Activated naive CD4-positive, alpha-beta T cell treated with anti-CD3 and anti-CD28 coated beads for 36 hours (primary cell): ENCODE measurements at places on chromosomes 12 and 14. TPM values are rescaled to one million over a fixed set of nuclear protein-coding genes. Genes with fewer than 3 reads are reported as not detected.

The MIP gene
- total RNA-seq, result not detected

- H3K27me3 ChIP-seq, result no peaks in the 10 kb centered on the region
- no peak for DNase-seq
- H3K4me3 ChIP-seq, result no peak overlapping the region
- H3K36me3 ChIP-seq, result no peaks in the 10 kb centered on the region
Measured at GRCh38 chr14:36194663-36195062, 18.1 kb upstream of the PTCSC3 start.

DNA sequence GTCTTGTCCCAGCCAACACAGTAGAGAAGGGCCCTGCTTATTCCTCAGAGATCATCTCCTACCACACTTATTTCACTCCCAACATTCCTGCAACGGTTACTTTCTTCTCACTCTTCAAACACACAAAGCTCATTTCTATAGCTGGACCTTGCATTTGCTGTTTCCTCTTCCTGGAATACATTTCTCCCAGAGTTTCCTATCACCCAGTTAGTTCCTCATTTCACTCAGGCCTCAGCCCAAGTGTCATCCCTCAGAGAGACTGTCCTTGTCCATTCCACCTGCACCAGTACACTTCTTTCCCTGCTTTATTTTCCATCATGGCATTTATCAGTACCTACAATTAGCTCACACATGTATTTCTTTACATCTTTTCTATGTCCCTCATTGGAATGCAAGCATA is 14.7 kb upstream of the STK38L start:
- H3K4me1 ChIP-seq, result no peaks in the 10 kb centered on the region
- DNase-seq, result no peak
- no peaks in the 10 kb centered on the region for H3K36me3 ChIP-seq
- no peak overlapping the region for H3K27ac ChIP-seq
- H3K4me3 ChIP-seq, result no peak overlapping the region

- H3K27ac ChIP-seq, result no peak overlapping the region
- no peak for DNase-seq
- no peak overlapping the region for H3K4me3 ChIP-seq
- no peaks in the 10 kb centered on the region for H3K4me1 ChIP-seq
- no peaks in the 10 kb centered on the region for H3K27me3 ChIP-seq
Measured at GRCh38 chr12:43148691-43149090, 403.3 kb downstream of the ADAMTS20 start.

DNA sequence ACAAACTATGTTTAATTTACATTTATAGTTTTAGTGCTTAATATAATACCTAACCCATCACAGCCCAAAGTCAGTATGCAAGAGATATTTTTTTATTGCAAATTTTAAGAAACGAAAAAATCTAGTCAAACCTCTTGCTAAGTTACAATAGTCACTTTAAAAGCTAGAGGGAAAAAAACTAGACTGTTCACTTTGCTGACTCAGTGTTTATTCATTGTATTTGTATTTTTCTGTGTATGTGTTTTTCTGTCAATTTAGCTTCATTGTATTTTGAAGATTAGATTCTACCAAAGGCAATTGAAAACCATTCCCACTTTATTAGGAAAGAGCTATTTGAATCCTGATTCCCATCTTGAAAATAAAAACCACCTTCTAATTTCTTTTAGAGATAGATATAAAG is 891.5 kb downstream of the SLC16A7 start:
- H3K27me3 ChIP-seq, result no peaks in the 10 kb centered on the region
- no peak for DNase-seq
- no peaks in the 10 kb centered on the region for H3K36me3 ChIP-seq
- H3K4me3 ChIP-seq, result no peak overlapping the region
- no peaks in the 10 kb centered on the region for H3K4me1 ChIP-seq
